GM03348 (cell line): ENCODE measurements at places on chromosomes 5 and 9.

GRCh38 chr5:135135530-135136226 lies 101.7 kb upstream of the PITX1 start:
- DNase-seq: peak; percentile 74

- no peak for DNase-seq
These were observed 16.9 kb upstream of the ANKRD55 start for GRCh38 chr5:56250011-56250410.

- DNase-seq: no peak
These were observed 107.8 kb upstream of the ATP10B start for GRCh38 chr5:160959804-160960203.

DNA sequence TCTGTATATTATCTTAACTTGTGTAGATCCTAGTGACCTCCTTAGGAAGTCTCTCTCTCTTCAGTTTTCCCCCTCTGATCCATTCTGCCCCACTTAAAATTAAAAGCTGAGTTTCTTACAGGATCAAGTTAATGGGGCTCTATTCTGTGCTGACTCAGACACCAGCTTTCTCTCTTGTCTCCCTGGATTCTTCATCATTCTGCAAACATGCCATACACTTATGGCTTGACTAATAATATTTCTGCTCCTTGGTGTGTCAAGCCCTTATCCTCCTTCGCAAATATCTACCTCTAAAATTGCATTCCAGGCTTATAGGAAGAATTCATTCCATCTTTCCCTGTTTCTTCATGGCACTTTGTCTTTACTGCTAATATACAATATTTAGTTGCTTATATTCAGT lies 18.1 kb downstream of the LRRC70 start:
- no peak for DNase-seq

GRCh38 chr5:137760719-137761516 lies 6.8 kb upstream of the HNRNPA0 start:
- peak; percentile 18 for DNase-seq

- no peak for DNase-seq
These were observed 332.4 kb downstream of the DMAC1 start for GRCh38 chr9:7467186-7467585.

GRCh38 chr5:108451269-108451668 lies 69.4 kb upstream of the FBXL17 start:
- no peak for DNase-seq

DNA sequence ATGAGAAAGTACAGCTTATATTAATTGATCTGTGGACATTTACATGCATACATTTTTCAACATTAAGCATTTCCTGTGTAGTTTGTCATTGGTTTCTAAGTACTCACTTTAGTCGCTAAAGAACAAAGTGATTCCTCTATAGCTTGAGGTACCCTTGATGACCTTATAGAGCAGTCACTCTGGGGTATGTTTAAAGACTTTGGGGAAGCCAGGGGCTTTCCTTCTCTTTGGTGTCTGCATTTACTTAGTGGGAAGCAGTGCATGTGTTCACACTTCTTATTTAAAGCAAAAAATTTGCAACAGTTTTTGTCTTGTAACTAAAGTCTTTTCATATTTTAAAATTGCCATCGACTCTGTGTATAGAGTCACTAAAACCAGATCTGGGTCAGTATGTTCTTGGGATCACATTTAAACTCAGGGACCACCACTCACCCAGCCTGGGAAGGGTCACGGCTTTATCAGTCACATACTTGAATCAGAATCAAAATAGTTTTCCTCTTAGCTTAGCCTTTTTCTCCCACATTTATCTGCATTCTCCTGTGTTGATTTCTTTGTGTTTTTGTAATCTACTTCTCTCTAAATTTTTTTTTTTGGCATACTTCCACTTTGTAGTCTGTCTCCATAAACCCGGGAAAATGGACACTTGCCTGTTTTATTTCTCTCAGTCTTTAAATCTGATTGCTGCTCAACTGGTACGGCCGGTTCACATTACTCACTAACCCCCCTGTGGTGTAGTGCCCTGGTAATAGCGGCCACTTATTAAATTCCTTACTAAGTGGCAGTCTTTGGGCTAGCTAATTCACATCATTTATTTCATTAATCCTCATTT lies 143.9 kb upstream of the FBN2 start:
- no peak for DNase-seq

GRCh38 chr5:174532455-174533453 lies 191.6 kb upstream of the MSX2 start:
- DNase-seq: peak; percentile 78

- no peak for DNase-seq
These were observed 285.6 kb downstream of the FBXL7 start for GRCh38 chr5:15785531-15785981.

DNA sequence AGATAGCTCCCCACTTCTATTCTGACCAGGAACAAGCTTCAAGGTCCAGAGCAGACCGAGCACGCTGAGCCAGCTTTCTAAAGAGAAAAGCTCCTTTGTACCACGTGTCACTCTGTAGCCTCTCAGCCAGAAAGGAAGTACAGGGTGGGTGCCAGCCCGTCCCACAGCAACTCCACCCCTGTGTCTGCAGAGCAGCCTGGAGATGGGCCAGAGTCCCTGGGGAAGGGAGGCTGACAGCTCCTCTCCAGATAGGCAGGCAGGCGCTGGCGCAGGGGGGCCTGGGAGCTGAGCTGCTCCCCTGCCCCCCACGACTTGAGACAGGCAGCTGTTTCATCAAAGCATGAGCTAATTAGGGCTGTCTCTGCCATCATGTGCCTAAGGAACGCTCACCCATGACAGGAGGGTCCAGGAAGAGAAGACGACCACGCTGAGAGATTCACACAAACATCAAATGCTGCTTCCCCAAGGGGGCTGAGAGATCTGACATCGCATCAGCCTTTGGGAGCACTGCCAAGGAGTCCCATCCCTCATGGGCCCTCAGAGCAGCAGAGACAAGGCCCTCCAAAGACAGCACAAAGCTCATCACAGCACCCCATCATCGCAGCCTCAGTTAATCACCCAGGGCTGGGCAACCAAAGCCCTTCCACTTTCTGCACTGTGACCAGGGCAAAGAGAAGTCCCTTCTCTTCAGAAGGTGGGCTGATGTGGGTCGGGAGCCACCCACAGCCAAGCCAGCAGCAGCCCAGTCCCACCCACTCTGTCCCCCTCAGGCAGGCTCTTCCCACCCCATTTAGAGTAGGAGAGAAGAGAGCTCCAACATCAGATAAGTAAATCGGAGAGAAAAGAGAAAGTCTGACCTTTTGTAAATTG lies 78.5 kb upstream of the LRRTM2 start:
- DNase-seq: peak; percentile 90

- DNase-seq: no peak
These were observed 14.7 kb downstream of the ASTN2 start for GRCh38 chr9:117400171-117400570.

GRCh38 chr9:95629585-95629984 lies 112.8 kb upstream of the PTCH1 start:
- no peak for DNase-seq

DNA sequence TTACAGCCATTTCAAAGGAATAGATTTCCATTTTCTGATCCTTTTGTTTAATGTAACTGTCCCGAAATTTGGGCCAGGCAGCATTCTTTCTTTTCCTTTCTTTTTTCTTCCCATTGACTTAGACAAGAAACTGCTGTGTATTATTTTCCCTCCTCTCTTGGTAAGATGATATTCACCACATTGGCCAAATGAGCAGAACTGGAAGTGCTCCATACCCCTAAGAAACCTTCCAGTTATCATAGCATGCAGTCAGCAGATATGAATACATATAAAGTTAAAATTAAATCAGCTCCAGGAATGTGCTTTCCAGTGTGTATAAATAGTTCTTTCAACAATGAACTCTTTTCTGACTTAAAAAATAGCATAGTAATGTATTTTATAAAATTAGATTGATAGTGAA lies 168.5 kb upstream of the GAS1 start:
- DNase-seq: no peak

DNA sequence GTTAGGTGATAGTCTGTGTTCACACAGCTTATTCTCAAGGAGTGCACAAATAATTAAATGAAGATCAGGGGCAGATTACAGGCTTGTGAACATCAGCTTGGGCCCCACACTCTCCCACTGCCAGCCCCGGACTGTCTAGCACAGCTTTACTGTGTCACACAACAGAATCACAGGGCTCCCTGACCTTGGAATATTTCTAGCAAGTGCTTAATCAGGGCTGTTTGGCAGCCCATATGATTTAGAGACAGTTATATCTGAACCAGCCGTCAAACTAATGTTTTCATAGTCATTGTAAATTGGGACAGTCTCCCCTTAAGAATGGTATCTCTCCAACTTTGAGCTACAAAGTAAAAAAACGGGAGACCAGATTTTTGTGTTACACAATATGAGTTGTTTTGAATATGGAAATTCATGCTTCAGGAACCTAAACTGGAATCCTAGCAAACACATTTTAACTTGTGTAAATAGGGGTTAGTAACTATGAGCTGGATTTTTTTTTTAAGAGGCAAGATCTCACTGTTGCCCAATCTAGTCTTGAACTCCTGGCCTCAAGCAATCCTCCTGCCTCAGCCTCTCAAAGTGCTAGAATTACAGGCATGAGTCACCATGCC lies 517.6 kb downstream of the BNC2 start:
- DNase-seq: peak; percentile 22

GRCh38 chr5:28391277-28391676 lies 1352.9 kb upstream of the CDH9 start:
- DNase-seq: no peak

DNA sequence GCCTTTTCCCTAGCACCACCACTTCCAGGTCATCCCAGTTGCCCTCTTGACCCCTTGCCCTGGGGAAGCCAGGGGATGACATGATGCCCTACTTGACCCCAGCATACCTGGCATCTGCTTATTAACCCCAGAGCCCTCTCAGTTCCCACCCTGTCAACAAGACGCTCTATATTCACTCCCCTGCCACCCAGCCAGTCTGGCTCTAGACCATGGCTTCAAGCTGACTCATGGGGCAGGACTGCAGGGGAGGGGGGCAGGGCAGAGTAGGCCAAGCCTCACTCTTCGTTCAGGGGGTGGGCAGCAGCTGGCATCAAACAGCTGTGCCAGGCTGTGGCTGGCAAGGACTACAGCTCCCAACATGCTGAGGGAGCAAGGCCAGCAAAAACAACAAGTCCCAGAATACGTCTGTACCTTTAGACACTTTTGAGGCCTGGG lies 5.3 kb downstream of the ATOSB start:
- DNase-seq: peak; percentile 70

- DNase-seq: peak; percentile 42
These were observed 43.8 kb upstream of the CER1 start for GRCh38 chr9:14766299-14766698.

- DNase-seq: no peak
These were observed 103.1 kb downstream of the ATG10 start for GRCh38 chr5:82074950-82075349.

GRCh38 chr5:1171340-1171941 lies 30.0 kb upstream of the SLC6A19 start:
- peak; percentile 55 for DNase-seq

GRCh38 chr5:136605638-136606037 lies 240.3 kb upstream of the TRPC7 start:
- DNase-seq: no peak

DNA sequence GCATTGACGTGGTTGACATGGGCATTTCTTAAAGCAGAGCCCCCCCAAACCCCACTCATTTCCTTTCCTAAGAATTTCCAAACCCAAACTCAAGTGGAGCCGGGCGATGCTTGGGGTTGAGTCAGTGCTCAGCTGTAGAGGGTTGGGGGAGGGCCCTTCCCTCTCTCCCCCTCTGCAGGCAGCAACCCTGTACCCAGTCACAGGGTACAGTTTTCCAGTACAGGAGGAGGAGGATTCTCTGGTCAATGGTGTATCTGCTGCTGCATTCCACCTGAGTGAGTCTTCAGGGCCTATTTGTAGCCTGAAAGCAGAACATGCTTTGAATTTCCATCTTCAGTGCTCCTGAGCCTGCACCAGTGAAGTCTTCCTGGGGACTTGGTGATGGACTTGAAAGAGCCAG lies 55.8 kb downstream of the ENTREP1 start:
- DNase-seq: peak; percentile 18

DNA sequence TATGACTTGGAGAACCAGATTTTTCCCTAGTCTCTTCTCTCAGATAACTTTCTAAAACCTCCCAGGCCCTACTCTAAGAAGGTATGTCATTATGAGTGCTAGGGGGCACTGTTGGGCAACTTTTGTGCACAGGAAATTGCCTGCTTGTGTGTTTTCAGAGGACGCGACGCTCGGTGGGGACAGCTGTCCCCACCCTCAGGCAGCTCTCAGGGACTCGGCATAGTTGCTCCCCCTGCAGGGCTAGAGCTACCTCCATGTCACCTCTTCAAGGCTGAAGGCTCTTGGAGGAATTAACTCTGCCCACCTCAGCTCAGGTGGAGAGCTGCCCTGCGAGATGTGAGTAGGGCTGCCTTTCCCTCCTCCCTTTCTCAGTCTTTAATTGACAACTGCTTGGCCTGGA lies 10.2 kb upstream of the TIFAB start:
- DNase-seq: peak; percentile 62

GRCh38 chr9:123283048-123283408 lies 14.6 kb upstream of the STRBP start:
- no peak for DNase-seq

GRCh38 chr5:169850409-169850808 lies 129.9 kb downstream of the INSYN2B start:
- DNase-seq: no peak

DNA sequence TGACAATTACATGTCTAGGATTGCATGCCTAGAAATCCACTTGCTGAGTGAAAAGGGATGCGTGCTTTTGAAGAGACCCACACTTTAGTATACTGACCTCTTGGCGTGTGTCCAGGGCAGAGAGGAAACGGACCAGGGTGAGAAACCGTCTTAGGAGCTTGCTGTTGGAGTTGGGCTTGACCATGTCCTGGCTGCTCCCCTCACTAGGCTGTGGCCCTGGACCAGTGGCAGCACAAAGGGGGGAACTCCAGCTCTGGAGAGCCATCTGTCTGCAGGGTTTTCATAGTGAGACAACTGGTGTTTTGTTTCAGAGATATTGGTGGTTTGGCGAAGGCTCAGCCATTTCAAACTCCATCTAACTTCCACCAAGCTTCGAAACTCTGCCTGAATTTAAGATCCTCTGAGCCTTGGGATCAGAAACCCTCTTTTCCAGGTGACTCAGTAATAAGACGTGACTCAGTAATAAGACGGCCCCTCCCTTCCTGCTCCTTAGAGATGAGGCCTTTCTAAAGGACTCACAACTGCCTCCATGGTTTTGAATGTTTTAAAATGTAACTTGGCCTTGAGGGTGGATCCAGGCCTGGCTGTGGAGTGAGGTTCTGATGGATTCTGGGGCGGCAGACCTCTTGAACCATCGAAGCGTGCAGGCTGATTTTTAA lies 165.8 kb downstream of the MELK start:
- DNase-seq: peak; percentile 33

GRCh38 chr5:167081561-167081960 lies 1209.9 kb upstream of the WWC1 start:
- no peak for DNase-seq
